NCI-H1092 (cell line): ENCODE measurements at places on chromosomes 3 and 15.

GRCh38 chr15:38176691-38177090 lies 75.9 kb upstream of the SPRED1 start:
- no peak for DNase-seq

DNA sequence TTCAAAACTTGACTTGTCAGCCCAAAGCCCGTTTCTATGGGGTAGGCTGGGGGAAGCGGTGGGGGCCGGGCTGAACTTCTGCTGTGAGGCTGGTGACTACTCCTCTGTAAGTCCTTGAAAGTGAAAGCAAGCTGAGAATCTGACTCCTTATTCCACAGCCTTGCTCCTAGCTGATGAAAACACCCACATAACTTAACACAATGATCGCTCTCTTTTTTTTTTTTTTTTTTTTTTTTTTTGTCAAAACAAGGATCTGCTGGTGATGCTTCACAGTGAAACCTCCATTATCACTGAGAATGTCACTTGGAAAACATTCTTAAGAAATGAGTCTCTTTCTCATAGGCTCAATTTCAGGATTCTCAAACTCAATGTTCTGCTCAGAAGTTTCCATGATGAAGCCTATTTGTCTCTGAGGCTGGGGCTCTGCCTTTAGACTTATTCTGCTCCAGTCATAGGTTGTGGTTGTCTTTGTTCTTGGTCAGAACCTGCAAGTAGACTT lies 31.4 kb upstream of the TKT start:
- DNase-seq = no peak

DNA sequence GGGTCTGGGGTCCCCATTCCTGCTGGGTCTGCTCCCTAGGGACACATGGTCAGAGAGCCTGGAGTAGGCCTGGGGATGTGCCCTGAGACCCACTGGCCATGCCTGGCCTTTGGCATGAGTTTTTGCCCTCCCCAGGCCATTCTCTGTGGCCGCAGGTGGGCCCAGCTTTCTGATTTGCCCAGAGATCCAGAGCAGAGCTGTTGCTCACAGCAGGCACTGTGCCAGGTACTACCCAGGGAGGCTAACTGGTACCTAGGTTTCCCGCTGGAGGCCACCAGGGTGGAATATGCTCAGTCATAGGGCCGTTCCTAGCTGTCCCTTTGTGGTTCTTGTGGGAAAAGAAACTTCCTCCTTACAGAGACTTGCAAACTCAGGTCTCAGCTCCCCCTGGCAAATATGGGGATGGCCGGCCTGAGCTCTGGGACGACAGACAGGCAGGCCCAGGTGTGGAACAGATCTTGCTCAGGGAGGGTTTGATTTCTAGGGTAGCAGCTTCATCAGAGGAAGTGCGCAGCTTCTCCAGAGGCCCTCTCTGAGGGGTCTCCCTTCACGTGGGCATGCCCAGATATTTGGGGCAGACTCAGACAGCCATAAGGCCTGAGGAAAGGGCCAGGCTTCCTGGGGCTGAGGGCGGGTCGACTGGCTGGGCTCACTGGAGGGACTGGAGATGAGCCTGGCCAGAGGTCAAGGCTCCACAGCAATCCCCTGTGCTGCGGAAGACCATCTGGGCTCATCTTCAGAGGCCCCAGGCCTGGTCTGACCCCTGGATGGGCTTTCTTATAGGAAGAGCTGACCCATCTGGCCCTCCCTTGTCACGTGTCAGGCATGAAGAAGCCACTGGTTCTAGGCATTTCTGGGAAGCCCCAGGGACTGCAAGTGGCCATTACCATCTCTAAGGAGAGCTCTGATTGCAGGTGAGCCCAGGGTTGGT lies 28.0 kb downstream of the ACAA1 start:
- no peak for DNase-seq

DNA sequence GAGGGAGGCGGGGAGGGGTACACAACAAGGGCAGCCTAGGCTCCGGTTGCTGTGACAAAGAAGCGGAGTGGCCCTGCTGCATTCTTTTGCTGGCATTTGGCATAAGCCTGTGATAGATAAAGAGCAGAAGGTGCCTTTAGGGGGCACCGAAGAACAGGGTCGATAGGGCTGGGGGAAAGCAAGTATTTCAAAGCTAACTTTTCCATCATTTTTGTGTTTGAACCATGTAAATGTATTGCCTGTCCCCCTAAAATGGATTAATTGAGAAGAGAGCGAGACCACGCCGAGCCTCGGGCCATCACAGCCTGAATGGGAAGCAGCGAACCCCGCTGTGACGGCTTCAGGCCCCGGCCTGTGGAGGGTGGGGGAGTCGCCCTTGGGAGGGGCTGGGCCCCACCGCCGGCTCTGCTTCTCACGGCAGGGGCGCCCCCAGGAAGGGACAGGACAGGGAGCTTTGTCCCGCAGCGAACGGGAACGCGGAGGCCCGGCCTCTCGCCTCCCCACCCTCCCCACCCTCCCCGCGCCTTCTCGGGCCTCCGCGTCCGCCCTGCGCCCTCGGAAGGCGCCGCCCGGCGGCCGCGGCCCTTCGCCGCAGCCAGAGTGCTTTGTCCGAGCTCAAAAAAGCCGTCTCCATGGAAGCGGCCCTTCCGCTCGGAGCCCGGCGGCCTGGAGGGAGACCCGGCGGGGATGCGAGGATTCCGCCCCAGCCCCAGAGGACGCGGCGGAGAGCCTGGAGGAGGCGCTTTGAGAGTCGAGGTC lies 32.4 kb upstream of the ALDH1L1 start:
- DNase-seq = peak; percentile 50

DNA sequence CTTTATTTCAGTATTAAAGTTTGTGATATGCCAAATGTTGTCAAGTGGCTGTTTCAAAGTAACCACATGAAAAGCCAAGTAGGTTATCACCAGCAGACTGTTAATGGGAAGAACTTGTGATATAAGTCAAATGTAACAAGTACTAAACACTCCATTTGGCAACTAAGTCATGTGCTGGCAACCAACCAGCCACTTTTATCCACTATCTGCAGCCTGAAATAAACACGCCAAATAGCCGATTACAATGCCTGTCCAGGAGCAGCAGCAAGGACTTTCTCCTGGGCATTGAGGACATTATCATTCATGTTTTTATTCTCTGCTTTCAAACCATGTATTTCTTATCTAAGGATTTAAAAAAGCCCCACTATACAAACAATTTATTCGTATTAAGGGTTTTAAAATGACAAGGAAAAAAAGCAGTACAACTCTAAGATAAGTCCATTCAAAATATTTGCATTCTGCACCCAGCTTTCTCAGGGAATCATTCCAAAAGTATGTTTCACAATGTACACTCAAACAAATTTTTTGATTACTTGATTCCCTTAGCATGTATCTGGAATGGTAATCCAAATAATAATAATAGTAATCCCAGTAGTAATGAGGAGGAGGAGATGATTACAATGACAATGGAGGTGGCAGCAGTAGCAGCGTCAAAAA lies 448.6 kb downstream of the ERC2 start:
- no peak for DNase-seq

GRCh38 chr15:51199541-51199940 lies 104.8 kb upstream of the TNFAIP8L3 start:
- no peak for DNase-seq

GRCh38 chr15:73991260-73991659 lies 835 bp downstream of the STOML1 start:
- peak; percentile 44 for DNase-seq

DNA sequence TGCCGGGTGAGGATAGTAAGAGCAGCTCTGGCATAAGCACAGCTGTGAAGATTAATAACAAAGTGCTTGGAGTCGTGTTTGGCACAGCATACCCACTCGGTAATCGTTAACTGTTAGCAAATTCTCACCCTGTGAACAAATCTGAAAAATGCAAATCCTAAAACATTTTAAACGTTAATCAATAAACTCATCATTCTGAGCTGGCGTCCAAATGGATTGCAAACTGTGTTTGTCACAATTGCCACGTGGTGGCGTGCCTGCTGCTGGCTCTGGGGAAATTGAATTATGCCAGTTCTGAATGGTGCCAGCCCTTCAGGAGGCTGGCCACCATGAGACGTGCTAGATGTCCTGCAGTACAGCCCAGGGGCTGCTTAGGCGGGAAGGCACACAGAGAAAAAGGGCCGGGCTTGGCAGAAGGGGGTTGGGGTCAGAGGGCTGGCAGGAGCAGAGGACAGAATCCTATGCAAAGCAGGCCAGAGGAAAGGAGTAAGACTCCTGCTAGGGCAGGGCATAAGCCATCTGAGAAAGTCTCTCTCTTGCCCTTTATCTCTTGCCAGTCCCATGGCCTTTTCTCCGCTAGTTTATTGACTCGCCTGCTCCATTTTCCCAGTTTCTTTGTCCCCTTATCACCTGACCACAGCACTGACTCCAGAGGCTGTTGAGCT lies 22.1 kb upstream of the POLG start:
- no peak for DNase-seq

DNA sequence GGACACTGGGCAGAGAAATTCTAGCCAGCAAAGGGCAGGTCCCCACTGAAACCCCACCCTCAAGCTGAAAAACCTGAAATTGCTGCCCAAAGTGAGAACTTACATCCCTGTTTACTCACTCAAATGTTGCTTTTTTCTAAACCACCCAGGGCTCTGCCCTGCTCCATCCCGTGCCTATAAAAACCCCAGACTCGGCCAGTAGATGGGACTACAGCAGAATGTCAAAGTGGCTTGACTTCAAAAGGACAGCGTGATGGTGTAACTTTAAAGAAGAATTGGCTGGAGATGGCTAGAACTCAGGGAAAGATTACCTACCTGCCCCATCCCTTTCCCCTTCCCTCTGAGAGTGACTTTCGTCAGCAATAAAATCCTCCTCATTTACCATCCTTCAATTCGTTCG lies 246.9 kb downstream of the PYDC2 start:
- no peak for DNase-seq

DNA sequence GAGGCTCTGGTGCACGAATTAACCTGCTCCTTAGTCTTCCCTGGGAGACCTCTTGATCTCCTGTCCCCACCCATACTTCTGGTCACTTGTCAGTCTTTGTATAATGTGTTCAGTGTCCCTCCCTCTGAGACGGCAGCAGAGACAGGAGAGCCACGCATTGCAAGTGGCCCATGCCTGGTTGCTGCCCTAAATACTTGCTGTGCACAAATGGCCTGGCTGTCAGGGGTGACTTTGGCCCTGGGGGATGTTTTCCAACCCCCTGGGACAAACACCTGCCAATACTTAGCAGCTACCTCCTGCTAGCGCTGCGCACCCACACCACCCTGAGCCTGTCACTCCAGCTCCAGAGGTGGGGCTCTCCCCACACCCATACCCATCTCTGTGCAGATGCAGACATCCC lies 17.2 kb downstream of the KLF13 start:
- DNase-seq = no peak

DNA sequence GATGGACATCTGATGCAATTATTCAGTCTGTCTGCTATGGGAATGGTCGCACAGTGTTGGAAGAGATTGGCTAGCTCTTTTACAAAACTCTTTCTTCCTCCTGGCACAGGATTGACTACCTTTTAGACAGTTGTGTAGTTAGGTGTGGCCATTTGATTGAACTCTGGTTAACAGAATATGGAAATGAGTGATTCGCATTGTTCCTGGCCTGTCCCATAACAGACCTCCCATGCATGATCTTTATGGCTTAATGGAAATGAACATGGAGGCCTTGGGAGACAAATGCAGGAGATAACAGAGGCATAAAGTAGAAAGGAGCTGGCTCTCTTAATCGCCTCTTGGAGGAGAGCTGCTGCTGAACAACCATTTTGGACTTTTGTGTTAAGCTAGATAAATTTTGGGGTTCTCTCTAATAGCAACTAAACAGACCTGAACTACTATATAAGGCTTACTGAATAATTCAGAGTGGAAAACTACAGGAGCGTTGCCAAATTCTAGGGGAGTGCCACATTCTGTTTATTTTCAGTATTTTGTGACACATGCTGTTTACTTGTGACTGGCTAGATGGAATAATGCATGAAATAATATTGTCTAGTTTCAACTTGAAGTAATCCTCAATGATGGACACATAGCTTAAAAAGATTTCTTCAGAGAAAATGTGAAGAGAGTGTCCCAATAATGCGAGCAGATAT lies 357.7 kb upstream of the SGO1 start:
- DNase-seq = no peak

- DNase-seq = no peak
These were observed 18.7 kb downstream of the ATP13A3 start for GRCh38 chr3:194468086-194468485.

DNA sequence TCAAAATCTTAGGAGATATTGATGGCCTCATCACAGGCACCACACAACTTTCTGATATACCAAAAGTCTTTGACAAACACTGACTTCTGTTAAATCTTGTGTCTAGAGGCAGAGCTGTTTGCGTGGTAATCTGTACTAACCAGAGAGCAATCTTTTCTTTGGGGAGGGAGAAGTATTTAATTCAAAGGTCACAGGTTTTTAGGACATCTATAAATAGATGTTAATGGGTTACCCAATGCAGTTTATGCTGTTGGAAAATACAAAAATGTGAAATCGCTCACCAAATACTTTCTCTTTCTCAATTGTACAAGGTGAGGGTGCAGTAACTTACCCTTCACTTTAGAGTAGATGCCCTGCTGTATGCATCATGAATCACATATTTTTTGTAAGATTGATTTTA lies 510.5 kb downstream of the NSUN3 start:
- DNase-seq = no peak

- DNase-seq = no peak
These were observed 12.4 kb upstream of the NFKBIZ start for GRCh38 chr3:101836652-101837598.

DNA sequence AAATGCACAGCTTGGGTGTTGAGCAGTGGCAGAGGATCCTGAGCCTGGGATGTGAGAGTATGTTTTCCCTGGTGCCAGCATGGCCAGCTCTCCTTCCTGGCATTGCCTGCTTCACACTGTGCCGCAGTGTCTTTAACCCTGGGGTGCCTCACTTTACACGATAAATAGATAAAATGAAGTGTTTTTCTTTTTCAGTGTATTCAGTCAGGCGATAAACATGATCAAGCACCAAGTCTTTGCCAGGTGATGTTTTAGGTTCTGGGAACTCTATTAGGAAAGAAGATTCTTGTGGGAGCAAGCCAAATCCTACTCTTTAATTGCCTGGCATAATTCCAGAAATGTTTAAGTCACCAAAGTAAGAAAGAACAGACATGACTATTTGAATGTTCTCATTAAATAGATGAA lies 14.0 kb downstream of the ABHD6 start:
- no peak for DNase-seq

DNA sequence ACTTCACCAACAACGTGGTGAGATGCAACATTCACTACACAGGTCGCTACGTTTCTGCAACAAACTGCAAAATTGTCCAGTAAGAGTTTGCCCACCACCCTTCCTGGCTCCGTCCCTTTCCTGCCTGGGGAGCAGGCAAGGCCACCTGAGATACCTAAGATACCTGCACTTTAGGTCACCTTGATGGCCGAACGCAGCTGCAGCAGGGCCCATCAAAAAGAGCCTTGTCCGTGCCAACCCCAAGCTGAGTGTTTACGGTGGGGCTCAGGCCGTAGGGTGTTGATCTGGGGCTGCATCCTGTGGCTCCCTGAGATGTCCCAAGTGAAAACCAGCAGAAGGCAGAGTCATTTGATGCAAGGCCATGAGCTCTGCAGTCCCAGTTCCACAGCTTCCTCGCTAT lies 23.2 kb downstream of the LOXL1 start:
- no peak for DNase-seq

DNA sequence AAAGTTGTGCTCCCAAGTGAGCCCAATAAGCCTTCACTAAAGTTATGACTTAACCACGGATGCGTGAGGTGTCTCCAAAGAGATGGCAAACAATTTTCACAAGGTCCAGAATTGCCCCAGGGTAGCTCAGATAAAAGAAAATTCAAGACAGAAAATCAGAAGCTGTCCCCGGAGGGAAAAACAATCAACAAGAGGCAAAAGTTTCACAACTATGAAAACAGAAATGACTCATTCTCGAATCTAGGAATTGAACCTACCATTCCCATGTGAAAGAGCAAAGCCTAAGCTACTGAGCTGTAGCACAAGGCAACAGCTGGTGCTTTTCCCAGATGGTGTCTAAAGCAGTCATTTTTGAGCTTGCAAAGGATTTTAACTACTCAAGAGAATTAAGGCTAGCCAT lies 33.5 kb upstream of the MKRN3 start:
- DNase-seq = no peak
